ENCODE measurements at places on chromosomes 13 and 19. TPM values are rescaled to one million over a fixed set of nuclear protein-coding genes. Genes with fewer than 3 reads are reported as not detected.

- DNase-seq: no peak
These were observed 102.1 kb downstream of the ITGBL1 start for GRCh38 chr13:101554420-101555125.

DNA sequence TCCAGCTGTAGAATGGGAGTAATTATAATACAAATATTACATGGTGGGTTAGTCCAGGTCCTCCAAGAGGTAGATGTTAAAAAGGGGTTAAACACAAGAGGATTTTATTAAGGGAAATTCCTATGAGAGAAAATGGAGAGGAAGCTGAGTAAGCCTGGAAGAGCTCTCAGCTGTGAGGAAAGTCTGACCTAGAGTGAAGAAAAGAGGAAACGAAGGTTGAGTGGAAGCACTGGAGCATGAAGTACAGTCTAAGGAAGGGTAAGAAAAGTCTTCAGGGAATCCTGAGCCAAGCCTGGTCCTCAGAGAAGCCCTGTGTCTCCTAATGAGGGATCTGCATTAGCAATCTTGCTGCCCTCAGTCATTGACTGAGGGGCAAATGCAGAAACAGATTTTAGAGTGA is 506.2 kb downstream of the GPC5 start:
- no peak for DNase-seq

DNA sequence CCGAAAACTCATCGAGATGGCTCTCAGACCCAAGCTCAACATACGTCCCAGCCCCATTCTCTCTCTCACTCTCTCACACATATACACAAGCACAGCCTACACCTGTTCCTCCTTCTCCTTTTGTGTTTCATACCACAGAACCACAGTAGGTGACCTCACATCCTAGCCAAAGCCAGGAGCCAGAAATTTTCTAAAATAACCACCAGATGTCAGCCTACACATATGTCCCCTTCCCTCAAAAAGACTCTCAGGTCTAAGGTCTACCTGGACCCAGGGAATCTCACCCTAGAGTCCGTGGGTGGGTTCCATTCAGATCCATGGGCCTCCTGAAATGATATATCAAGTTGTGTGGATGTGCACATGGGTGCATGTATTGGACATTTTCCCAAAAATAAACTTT is 104.2 kb upstream of the IPO5 start:
- no peak for DNase-seq

MTIF3 gene
- 51.0 TPM for polyA plus RNA-seq

EBI3 gene
- polyA plus RNA-seq: 0.98 TPM

ATCAY gene
- 1.3 TPM for polyA plus RNA-seq

PRTN3 gene
- polyA plus RNA-seq: 3.1 TPM

All from muscle of back (tissue), 13 donors.